Suprapubic skin (tissue), 4 donors: ENCODE measurements at places on chromosomes 16 and 17.

- DNase-seq: no peak
Observed at GRCh38 chr16:58462997-58463941, 36.7 kb upstream of the NDRG4 start.

- no peak for DNase-seq
Observed at GRCh38 chr17:35467824-35468223, 19.3 kb upstream of the SLFN13 start.

- no peak for DNase-seq
Observed at GRCh38 chr16:31877876-31878642, 4.5 kb downstream of the ZNF267 start.

DNA sequence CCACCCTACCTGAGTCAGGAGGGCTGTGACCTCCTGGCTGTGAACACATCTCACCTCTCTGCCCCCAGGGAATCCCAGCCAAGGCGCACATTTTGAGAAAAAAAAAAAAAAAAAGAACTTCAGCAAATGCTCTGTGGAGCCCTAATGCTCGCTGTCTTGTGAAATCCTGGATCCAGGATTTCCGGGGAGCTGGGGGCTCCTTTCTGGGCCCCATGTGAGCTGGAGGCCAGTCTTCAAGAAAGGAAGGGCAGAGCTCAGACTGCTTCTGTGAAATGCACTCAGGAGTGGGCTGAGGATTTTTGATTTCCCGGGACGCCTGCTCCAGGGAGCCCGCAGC, 36.0 kb upstream of the EMP2 start:
- no peak for DNase-seq

- peak; percentile 79 for DNase-seq
Observed at GRCh38 chr17:64778240-64779097, 116.4 kb upstream of the SMURF2 start.

- DNase-seq: no peak
Observed at GRCh38 chr16:87126403-87127025, 190.7 kb downstream of the C16orf95 start.

DNA sequence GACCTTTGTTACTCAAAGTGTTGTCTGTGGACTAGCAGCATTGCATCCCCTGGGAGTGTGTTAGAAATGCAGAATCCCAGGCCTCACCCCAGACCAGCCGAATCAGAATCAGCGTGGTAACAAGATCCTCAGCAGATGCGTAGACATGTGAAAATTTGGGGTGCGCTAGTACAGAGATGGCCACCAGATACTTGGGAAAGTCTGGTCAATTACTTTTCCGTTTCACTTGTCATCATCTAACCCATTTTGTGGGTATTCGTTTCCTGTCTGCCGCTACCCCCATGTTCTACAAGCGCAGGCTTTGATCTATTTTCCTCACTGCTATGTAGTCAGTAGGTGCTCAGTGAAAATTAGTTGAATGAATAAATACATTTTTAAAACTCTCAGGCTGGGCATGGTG, 33.1 kb upstream of the HERPUD1 start:
- DNase-seq: no peak

DNA sequence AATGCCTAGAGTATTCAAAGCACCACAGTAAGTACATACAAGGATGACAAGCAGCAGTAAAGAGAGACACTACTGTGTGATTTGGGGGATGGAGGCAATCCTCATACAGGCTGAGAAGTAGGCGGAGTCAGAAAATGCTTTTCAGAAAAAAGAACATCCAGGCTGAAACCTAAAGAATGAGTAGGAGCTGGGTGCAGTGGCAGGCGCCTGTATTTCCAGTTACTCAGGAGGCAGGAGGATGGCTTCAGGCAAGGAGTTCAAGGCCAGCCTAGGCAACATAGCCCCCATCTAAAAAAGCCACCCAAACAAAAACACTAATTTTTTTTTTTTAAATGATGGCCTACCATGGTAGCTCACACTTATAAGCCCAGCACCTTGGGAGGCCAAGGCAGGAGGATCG, 10.3 kb downstream of the KANSL1 start:
- DNase-seq: no peak

DNA sequence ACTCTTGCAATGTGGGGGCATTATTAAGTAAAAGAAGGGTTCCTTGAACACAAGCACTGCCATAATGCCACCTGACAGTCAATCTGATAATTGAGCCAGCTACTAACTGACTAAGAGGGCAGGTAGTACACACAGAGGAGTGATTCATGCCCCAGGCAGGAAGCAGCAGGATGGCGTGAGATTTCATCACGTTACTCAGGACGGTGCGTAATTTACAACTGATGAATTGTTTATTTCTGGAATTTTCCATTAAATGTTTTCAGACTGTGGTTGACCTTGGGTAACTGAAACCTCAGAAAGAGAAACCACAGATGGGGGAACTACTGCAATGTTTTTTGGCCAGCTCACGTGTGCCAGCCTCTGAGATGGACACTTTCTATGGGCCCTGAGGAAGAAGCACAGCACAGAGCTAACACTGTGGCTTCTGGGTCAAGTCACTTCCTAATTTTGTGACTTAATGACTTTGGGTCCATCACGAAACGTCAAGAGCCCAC, 46.7 kb downstream of the C17orf67 start:
- DNase-seq: no peak

GRCh38 chr17:31918701-31919128, 17.2 kb upstream of the UTP6 start:
- DNase-seq: no peak

DNA sequence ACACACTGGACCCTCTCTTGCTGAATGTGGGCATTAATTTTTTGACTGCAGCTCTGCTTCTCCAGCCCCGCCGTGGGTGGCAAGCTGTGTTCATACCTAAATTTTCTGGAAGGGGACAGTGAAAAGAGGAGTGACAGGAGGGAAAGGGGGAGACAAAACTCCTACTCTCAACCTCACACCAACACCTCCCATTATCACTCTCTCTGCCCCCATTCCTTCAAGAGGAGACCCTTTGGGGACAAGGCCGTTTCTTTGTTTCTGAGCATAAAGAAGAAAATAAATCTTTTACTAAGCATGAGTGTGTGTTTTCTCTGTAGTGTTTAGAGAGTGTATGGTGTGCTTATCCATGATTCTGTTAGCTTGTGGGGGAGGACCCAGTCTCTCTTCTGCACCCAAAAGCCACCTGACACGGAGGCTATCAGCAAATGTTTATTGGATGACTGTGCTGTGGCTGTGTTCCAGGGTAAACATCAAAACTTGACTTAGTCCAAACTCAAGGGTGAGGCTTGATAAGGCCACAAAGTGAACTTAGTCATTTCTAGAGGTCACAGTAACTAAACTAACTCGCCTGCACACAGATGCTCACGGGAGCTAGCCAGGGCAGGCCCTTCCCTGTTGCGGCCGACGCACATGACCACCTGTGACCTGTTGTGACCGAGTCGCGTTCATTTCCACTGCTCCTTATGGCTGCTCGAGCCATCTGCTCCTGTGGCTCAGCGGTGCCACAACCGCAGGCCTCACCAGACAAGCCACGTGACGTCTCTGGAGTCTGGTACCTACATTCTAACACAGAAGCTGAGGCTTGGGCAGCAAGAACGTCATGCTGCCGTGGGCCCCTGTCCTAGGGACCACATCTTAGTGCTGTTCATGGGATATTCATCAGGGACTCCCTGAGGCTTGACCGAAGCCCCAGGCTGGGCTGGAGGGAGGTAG, 9.8 kb upstream of the MED11 start:
- no peak for DNase-seq

- no peak for DNase-seq
Observed at GRCh38 chr16:11183951-11184350, 72.1 kb downstream of the SOCS1 start.

- DNase-seq: no peak
Observed at GRCh38 chr16:89905511-89906139, 13.0 kb upstream of the MC1R start.

GRCh38 chr16:78761427-78761826, 662.0 kb downstream of the WWOX start:
- no peak for DNase-seq

- DNase-seq: no peak
Observed at GRCh38 chr16:23132775-23133463, 16.3 kb downstream of the USP31 start.

- peak; percentile 92 for DNase-seq
Observed at GRCh38 chr17:76726776-76727718, at the start of gene METTL23. METTL23 (plus strand) TSS chr17:76726839; CDS start chr17:76729711, 2,872 bp downstream.

DNA sequence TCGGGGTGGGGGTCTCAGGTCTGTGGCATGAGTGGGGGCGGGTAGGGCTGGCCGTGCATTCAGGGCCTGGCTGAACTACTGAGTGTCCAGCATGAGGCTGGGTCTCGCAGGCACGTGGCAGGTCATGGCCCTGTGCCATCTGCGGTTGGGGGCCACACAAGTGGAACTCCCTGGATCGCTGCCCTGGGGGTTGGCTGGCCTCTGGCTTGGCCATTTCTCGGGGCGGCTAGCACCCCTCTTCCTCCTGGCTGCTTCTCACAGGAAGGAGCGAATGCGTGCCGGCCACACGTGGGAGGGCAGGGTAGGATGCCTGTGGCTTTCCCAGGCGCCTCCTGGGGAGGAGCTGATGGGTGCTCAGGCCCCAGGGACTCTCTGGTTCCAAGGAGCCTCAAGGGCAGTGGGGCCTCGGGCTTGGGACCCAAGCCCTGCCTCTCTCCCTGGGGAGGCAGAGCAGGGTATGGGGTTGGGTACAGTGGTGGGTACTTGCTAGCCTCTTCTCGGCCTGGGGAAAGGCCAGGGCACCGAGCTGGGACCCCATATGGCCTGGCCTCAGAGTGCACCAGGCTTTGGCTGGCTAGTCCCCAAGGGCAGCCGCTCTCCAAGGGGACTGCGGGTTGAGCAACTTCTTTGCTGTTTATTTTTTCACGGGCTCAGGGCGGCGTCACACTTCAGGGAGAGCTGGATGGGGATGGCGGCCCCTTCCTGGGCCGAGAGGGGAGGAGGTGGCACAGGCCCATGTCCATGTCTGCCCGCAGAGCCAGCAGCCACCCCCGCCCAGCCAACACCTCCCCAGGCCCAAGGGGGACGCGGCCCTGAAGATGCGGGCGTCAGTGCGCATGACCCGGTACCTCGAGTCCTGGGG, 37.5 kb downstream of the ADCY7 start:
- DNase-seq: peak; percentile 63

- DNase-seq: no peak
Observed at GRCh38 chr17:57858838-57859237, 9.0 kb upstream of the MRPS23 start.

- DNase-seq: no peak
Observed at GRCh38 chr16:13631916-13632315, 288.0 kb upstream of the ERCC4 start.

GRCh38 chr17:46874906-46875305, 23.5 kb downstream of the WNT9B start:
- DNase-seq: no peak

- DNase-seq: no peak
Observed at GRCh38 chr16:70730031-70730430, 44.2 kb upstream of the MTSS2 start.

- no peak for DNase-seq
Observed at GRCh38 chr16:62752854-62753253, 716.6 kb upstream of the CDH8 start.

- DNase-seq: no peak
Observed at GRCh38 chr16:64513871-64514270, 608.0 kb downstream of the CDH11 start.

GRCh38 chr17:60134396-60135150, 15.2 kb upstream of the CA4 start:
- DNase-seq: peak; percentile 41

GRCh38 chr17:57953219-57953618, 2.0 kb downstream of the CUEDC1 start:
- DNase-seq: no peak

DNA sequence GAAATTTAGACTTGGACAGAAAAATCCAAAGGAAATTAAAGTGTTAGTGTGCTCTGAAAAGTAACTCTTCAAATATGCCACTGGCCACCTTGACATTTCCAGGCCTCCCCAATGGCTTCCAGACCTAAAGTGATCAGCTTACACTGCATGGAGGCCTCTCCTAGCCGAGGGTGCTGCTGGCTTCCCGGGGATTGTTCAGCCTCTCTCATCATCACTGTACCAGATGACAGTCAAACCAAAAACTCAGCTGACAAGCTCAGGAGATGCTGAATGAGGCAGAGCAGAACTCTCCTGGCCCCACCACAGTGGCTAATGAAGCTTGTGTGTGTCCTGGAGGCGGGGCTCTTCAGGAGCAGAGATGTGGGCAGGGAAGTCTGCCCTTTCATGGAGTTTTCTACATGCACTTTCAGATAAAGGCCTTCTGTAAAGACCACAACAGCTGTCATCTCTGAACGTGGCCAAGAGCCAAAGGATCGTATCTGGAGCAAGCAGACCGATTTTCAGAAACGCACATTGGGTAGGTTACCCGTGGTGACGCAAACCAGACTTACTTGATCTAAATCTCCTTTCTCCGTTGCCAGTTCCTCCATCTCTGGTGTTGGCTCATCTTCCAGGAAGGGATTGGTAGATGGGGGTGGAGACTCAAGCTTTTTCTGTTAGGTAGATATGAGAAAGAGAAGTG, 113.3 kb downstream of the VPS53 start:
- DNase-seq: no peak

GRCh38 chr17:77854083-77854758, 104.3 kb upstream of the TNRC6C start:
- no peak for DNase-seq

DNA sequence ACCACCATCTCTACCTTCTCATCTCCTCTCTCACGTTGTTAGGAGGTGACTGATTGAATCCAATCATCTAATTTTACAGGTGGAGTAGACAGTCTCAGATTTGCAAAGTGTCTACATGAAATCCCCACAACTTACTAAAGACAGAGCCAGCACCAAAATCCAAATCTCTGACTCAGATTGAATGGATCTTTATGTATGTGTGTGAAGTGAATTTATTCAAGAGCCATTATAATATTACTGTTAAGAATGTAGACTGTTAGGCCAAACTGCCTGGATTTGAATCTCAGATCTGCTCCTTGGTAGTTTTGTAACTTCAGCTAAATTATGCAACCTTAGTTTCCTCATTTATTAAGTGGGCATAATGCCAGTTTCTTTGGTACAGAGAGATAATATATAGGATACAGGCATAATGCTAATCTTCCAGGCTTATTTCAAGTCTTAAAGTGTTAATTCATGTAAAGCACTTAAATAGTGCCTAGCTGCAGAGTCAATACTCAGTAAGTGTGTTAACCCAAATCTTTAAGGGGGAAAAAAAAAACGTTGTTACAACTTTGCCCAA, 12.7 kb downstream of the CNEP1R1 start:
- no peak for DNase-seq

DNA sequence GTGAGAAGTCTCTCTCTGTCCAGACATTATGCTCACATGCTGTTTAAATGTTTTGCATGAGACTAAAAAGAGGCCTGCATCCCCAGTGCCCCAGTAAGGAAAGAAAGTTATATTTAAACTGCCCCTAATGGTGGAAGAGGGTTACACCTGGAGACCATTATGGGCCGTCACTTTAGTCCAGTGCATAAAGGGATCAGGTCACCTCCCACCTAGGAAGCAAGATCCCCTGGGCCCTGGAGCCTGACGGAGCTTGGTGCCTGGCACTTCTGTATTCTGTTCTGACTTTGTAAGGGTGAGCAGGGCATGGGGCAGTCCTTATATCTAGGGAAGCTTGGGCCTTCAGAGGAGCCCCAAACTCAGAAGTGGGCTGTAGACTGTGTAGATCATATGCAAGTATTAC, 67.9 kb downstream of the CPPED1 start:
- DNase-seq: no peak

GRCh38 chr16:16833165-16833564, 454.2 kb downstream of the NPIPA7 start:
- DNase-seq: no peak

- no peak for DNase-seq
Observed at GRCh38 chr16:69283851-69284250, 27.3 kb upstream of the VPS4A start.
